ENCODE measurements at places on chromosomes 2 and 18.

- no peak for DNase-seq
Observed at GRCh38 chr18:45785134-45785533, 40.3 kb upstream of the SIGLEC15 start.

DNA sequence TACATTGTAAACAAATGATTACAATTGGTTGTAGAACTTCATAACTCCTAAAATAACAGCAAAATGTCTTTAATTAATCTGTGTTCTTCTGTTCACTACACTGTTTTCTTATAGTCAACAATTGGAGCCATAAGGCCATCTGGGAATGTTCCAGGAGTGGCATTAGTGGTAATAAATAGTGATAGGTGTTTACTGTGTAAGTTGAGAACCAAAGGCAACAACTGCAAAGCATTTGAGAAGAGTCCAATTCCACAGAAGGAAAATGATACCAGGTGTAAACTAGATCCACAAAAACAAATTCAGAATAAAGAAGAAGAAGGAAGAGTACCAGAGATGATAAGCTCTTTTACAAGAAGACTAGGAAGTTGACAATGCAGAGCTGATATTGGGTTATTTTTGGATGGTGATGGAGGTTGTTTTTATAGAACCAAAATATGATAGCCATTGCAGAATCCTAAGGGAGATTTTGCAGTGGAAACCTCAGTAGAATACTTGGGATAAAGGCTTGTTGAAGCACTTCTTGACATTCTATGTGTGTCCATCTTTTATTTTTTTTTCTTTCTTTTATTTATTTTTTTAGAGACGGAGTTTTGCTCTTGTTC lies 52.9 kb downstream of the ANTXR1 start:
- no peak for DNase-seq

- DNase-seq: no peak
Observed at GRCh38 chr2:69114534-69114933, 101.6 kb downstream of the ANTXR1 start.

GRCh38 chr2:13001408-13001807 lies 284.7 kb downstream of the TRIB2 start:
- no peak for DNase-seq

- no peak for DNase-seq
Observed at GRCh38 chr2:234483568-234484251, 13.2 kb downstream of the ARL4C start.

DNA sequence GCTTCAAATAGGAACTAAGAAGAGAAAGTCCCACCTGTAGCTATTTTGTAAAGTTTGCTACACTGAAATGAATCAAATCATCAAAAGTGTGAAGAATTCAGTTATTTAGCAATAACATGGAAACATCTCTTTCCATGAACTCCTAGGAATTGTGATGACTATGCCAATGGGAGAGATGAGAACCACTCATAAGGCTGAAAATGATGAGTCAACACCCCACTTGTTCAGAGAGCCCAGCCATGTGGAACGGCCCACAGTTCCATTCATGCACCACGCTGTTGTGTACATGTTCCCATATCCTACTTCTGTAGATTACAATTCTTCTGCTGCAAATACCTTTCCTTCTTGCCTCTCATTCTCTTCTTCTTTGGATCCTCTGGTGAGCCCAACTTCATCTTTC lies 645.5 kb upstream of the ID2 start:
- DNase-seq: no peak

GRCh38 chr2:27461118-27461517 lies 18.9 kb downstream of the KRTCAP3 start:
- DNase-seq: no peak

DNA sequence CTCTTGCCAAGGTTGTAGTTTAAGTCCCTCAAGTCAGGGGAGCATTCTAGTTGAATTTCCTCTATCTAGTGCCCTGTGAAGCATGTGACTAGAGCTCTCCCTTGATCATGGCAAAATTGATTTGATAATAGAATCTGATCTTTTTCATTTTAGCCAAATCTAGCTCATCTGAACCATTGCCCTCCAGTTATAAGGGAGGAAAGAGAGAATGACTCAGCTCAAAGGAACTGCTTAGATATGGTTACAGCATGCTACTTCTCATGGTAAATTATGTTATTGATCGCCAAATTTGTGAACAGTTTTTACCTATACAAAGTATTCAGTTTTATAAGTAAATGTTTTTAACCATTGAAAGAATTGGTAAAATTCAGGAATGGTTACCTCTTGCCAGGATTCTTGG lies 100.8 kb downstream of the GPR39 start:
- DNase-seq: no peak

DNA sequence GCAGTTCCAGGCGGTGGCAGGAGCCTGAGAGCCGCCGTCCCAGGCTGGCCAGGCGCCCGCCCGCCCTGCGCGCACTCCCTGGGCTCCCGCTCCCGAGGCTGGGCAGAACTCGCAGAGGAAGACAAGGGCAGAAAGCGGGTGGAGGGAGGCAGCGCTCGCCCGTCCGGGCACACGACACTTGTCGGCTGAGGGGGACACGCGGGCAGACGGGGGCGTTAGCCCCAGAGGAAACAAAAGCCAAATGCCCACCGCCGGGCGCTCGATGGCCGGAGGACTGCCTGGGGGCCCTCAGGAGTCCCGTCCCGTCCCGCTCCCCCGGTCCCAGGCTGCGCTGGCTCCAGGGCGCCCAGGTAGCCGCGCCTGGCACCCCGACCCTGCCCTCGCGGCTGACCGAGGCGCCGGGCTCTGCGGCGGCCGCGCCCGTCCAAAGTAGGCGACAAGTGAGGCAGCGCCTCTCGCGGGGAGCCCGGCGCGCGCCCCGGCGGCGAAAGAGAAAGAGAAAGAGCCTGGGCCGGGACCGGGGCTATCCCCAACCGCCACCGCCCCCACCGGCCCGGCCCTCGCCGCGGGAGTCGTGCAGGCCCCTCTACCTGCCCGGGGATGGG lies 491 bp downstream of the L3MBTL4 start:
- no peak for DNase-seq

DNA sequence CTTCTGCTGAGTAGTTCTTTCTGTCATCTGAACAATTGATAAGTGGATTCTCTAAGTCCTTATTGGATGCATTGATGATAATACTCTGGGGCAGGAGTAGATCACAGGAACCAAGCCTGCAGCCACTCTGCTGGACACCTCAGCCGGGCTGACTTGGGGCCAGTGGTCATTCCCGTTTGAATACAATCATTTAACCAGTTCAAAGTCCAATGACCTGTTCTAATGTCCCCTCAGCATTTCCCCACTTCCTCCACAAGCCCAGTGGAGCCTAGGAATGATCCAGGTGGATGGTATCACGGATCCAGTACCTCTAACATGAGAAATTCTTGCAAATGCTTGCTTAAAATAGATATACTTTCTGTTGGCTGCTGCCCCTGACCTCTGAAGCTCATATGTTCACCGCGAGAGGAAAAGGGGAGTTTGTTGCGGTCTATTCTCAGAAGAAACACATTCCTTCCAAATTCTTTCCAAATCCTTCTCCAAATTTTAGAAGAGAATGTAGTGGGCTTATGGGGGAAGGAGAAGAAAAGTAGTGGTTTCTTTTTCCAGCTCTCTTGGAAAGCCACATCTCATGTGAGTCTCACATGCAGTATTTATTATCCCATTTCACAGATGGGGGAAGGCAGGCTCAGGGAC lies 170.9 kb downstream of the INHBB start:
- peak; percentile 35 for DNase-seq

DNA sequence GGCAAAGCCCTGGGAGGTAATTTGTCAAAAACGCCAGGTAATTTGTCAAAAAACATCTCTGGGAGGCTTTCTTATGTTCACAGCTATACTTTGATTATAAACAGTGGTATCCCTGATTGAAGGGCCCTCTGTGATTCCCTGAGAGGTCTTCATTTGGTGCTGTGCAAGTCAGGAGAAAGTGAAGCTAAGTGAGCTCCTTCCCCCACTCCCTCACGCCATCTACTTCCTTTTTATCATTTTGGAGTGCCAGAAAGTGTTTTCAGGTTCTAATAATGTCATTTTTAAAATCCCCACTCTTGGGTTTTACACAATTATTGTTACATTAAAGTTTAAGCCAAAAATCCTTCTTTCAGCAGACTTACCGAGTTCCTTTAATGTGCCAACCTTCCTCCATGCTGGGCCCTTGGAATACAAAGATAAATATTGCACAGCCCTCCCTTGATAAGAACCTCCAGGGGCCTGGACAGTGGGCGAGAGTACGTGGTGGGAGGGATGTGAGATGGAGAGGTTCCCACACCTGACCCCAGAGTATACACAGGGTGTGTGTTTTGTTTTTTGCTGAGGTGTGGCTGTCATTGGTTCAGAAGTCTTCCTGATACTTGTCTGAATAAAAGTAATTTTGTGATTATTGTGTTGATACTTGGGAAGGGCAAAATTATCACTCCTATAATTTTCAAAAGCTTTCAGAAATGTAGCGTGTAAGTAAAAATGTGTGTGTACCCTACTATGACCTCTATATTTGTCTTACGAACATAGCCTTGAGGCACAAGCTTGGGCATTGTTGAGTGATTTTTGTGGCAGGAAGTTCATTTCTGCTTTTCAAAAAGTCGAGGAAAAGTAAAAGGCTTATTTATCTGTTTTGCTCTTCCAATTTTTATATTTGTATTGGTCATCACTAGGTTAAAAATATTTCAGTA lies 8.2 kb downstream of the MAPRE2 start:
- DNase-seq: no peak

DNA sequence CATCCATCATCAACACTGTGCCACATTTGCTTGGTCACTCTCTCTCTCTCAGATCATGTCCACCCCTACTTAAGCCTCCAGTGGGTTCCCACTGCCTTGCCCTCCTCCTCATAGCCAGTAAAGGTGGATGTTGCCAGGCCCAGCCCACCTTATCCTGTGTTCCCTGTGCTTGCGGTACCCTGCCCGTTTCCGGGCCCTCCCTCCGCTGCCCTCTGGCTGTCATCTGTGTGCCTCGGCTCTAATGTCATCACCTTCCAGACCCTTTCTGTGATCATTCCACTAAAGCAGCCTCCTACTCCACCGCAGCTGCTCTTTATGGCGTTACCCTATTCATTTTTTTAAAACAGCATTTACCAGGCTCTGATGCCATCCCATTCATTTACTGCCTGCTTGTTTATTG lies 305.7 kb upstream of the SKOR2 start:
- no peak for DNase-seq

DNA sequence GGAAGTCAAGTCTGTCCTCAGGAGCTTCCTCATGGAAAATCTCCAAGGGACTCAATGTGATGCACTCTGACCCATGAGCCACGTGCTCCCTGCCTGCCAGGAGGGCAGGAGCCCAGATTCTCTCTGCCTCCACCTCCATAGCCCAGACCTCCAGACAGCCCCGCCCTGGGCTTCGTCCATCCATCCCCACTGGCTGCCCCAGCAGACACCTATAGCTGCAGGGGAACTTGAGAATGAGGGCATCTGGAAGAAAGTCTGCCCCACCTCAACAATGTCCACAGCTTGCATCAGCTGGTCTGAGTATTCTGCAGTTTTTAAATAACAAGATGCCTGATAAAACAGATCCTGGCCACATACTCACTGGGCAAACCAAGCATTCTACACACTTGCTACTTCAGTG lies 418.8 kb upstream of the SMIM21 start:
- DNase-seq: no peak

DNA sequence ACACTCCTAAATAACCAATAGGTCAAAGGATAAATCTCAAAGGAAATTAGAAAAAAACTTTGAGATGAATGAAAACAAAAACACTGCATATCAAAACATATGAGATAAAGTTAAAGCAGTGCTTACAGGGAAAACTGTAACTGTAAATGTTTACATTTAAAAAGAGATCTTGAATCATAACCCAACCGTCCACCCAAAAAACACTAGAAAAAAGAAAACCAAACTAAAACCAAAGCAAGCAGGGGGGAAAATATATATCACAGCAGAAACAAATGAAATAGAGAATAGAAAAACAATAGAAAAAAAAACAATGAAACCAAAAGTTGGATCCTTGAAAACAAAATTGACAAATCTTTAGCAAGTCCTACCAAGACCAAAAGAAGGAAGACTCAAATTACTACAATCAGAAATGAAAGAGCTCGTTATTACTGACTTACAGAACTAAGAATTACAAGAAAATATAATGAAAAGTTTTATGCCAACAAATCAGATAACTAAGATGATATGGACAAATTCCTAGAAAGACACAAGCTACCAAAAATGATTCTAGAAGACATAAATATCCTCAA lies 65.6 kb downstream of the TLK1 start:
- DNase-seq: no peak

- DNase-seq: no peak
Observed at GRCh38 chr2:131076707-131077106, 16.6 kb downstream of the FAM168B start.

DNA sequence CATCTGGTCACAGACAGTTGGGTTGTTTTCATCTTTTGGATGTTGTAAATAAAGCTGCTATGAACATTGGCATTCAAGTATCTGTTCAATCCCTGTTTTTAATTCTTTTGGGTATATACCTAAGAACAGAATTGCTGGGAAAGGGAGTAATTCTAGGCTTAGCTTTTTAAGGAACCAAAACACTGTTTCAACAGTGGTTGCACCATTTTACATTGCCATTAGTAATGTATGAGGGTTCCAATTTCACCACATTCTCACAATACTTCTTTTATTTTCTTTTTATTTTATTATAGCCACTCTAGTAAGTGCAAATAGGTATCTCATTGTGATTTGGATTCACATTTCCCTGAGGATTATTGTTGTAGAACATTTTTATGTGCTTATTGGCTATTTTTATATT lies 108.9 kb upstream of the GLS start:
- DNase-seq: no peak

DNA sequence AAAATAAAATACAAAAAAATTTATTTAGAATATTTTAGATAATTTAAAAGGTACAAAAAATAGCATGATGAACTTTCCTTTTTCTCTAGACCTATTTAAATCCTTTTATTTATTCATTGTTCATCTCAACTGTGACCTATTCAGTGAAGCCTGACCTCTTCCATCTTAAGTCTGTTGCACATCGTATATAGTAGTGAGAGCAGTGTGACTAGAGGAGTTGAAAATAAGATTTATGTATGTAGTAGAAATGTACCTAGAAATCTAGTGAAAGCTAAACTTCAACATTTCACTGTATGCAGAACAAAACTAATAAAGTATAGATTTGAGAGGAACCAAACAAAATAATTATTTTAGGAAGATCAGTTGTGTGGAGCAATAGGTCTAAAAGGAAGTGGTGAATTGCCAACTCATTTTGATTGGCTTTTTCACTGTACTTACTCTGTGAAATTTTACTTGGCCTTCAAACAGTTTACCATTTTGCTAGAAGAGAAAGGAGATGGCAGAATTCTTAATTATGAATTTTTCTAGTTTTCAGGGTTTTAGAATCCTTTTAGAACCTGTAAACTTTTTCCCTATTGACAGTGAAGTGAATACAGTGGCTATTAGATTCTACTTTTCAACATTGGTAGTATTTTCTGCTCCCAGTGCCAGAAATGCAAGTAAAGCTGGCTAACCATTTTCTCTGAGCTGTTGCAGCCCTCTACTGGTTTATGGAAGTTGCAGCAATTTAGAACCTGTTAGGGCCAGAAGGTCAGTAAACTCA lies 11.0 kb downstream of the ANKRD12 start:
- DNase-seq: peak; percentile 60
